Renal cortical epithelial cell (primary cell): ENCODE measurements at places on chromosomes 3 and 15.

DNA sequence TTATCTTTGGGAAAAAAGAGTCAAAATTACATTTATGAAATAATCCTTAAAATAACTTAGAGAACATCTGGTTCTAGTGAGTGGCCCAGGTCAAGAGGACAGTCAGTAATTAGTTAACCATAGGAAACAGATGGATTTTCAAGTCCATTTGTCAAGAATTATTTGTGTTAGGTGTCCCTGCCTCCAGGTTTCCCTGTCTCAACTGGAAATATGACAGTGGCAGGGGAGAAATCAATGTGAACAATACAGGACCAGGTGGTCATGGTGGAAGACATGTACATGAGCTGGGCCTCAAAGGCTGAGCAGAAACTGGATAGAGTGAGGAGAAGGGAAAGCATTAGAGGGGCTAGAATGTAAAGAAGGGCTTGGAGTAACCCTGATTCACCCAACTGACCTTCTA, 372.6 kb downstream of the VPS13C start:
- no peak for DNase-seq

DNA sequence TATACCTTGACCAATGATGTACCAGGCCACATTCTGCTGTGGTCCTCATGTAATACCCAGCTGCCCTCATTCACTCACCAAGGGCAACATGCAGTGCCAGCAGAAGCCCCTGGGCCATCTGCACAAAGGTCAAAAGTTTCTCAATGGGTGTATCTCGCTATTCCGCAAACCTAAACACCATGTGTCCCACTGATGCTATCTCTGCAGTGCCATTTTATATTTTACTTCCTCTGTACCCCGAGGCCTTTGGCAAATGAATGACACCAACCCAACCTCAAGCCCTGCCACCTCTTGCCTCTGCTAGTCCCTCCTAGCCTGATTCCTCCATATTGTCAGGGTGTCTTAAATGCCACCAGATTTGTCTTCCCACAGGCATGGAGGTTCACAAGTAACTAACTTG, 59.2 kb downstream of the AAGAB start:
- DNase-seq = no peak

- no peak for DNase-seq
Observed at GRCh38 chr3:183279371-183279770, 26.3 kb downstream of the B3GNT5 start.

- DNase-seq = no peak
Observed at GRCh38 chr3:171824116-171824515, 13.8 kb upstream of the PLD1 start.

- DNase-seq = no peak
Observed at GRCh38 chr15:56628893-56629532, 104.3 kb downstream of the ZNF280D start.

DNA sequence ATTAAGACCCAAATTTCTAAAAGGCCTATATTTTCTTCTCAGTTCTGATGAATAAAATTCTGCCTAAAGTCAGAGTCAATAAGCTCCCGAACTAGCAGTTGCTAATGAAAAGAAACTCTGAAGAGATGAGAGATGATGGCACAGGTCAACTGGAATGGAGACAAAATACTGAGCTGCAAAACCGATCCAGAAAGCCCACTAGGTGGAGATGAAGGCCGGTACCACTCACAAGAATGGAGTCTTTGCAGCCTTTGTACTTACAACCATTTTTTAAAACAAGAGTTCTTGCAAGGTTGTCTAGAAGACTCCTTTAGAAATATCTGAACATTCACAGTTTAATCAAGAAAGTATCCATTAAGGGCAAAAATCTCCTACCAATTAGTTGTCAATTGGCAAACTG, 119.9 kb upstream of the TJP1 start:
- DNase-seq = no peak

DNA sequence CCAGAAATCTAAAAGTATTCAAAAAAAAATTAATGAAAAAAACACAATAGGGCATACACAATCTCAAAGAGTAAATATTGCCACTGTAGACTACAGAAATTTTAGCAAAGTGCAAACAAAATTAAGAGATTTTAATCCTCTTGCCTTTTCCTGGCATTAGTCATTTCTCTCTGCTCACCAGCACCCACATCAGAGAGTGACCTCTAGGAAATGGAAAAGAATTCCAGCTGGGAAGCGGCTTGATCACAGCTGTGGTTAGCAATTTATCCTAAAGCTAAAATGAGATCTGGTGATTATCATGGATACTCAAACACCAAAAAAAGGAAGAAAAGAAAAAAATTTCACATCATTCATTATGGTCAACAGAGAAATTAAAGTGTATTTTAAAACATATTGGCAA, 7.5 kb downstream of the CSNK1G1 start:
- DNase-seq = peak; percentile 36

DNA sequence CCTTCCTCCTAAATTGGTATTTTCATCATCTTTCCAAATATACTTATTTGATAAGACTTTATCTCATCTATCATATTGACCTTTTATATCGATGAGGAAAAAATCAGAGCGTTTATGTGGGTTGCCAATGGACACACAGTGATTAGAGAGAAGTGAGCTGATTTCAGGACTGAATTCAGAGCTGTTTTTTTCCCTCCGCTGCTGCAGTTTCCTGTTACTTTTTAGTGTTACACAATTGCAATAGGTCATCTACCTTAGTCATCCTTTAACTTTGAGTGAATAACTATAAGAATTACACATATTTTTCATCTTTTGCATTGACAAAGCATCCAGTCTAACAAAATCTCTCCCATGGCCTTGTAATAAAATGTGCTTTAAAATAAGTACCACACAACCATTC, 266.3 kb upstream of the CNTN4 start:
- peak; percentile 15 for DNase-seq

DNA sequence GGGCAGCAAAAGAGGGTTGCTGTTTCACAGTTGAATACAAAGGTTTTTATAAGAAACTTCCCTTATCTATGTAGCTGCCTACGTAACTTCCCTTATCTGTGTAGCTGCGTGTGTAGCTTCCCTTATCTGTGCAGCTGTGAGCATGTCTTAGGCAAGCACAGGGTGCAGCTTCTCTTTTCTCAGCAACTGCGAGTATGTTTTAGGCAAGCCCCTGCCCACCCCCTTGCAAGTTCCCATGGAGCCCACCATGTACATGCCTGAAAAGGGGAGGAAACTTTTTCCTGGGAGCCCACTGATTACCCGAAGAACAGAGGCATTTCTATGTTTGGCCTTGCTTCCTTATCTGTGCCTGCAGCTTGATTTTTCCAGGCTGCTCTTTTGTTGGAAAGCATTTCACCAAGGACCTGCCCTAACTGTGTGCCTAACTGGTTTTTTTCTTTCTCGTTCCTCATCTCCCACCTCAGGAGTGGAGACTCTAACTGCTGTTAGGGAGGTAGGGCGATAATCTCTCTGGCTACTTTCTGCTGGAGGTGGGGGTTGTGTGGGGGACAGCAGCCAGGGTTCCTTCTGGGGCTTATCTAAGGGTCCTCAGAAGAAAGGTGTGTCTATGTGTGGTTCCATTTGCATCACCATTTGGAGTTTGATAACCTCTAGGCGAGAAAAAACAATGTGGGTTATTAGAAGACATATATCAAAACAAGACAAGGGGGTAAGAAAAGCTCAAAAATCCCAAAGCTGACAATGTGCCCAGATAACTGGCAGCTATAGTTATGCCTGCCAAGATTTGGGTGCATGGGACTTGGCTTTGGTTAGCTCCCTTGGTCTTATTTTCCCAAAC, 26.0 kb downstream of the SORD start:
- no peak for DNase-seq

DNA sequence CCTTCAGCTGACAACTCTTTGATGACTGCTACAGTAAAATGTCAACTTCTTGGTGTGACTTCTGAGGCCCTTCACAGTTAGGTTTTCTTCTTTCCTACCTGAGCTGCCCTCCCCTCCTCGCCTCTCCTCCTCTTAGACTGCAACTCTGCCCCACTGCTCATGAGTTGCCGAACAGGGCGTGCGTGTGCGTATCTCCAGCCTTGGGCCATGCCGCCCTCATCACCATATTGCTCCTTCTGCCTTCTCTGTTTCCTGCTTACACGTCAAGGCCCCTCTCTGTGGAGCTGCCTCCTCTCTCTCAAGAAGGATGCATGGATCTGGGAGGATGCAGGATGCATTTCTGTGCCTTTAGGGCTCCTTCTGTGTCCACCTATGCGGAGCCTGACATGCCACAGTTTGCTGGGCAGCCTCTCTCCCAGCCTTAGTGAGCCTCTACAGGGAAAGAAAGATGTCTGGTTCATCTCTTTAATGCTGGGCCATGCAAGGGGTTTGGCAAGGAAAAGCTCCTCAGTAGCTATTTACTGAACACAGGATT, 205.9 kb downstream of the RPLP1 start:
- DNase-seq = no peak

- peak; percentile 20 for DNase-seq
Observed at GRCh38 chr3:16079519-16079918, 95.0 kb upstream of the GALNT15 start.

DNA sequence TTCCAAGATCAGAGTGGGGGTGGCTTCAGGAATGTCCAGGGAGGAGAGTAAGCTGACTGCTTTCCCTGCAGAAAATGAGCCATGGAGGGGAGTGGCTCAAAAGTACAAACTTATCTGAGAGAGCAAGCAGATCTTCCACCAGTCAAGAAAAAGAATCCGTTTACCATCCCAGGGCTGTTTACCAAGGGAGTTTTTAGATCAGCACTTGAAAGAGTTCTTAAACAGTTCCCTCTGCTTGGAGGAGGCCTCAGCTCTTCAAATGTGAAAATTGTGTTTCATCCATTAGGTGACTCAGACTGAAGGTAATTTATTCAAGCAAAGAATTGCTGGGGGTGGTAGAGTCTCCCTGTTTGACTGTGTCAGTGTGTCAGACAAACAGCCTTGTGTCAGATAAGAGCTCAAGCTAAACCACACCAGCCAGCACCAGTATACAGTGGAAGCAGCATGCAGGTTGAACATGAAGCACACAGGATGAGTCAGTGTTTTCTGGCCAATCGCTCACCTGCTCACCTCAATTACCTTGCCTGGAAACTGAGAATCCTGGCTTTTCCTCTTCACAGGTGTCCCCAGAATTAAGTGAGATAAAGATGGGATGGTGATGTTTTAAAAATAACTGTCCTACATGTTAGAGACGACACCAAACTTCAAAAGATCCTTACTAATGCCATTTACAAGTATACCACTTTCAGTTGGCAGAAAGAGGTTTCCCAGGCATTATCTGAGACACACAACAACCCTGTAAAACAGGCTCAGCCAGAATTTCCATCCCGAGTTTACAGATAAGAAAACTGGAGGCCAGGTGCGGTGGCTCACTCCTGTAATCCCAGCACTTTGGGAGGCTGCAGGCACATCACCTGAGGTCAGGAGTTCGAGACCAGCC, 21.7 kb downstream of the SH3BP5 start:
- peak; percentile 97 for DNase-seq
